ENCODE measurements at places on chromosomes 2 and 18.
A peak's percentile ranks its signal among the peaks of the same experiment; 100 is the strongest.

GRCh38 chr2:13666582-13667414 lies 950.1 kb downstream of the TRIB2 start:
- DNase-seq: no peak

- DNase-seq: no peak
Measured at GRCh38 chr2:9415516-9416169, 7.7 kb downstream of the ITGB1BP1 start.

DNA sequence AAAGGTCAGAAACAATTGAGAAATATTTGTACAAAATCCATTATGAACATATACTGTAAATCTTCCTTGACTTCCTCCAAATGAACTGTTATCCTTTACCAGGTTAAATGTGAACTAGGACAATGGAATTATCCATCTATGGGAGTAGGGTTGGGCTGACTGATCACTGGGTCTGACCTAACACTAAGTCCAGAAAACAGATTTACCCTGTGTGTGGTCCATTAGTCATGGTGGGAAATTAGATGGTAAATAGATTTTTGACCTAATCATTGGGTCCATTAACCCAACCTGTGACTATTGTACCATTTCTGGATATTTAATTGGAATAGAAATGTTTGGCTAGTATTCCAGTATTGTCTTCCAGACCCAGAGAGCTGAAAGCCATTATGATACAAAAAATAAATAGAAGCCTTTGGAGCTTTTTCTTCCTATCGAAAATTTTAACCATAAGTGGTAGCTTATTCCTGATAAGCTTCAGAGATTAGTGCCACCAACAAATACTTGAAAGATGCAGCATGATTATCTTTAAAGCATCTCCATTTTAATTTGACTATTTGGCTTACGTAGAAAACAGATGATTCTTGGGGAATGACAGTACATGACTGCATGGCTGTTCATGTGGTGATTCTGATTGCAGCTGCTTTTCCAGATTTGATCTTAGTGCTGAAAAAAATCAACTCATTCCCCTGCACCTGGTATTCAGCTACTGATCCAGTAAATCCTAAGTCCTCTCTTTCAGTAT lies 703.2 kb upstream of the FSHR start:
- no peak for DNase-seq

GRCh38 chr2:225400060-225400511 lies 576 bp downstream of the NYAP2 start:
- DNase-seq: peak; percentile 55

- DNase-seq: no peak
Measured at GRCh38 chr2:66437691-66438497, 3.0 kb downstream of the MEIS1 start.

GRCh38 chr2:166229678-166230023 lies 101.8 kb upstream of the SCN1A start:
- DNase-seq: no peak

GRCh38 chr2:27638037-27638637 lies 9.3 kb downstream of the GPN1 start:
- no peak for DNase-seq

DNA sequence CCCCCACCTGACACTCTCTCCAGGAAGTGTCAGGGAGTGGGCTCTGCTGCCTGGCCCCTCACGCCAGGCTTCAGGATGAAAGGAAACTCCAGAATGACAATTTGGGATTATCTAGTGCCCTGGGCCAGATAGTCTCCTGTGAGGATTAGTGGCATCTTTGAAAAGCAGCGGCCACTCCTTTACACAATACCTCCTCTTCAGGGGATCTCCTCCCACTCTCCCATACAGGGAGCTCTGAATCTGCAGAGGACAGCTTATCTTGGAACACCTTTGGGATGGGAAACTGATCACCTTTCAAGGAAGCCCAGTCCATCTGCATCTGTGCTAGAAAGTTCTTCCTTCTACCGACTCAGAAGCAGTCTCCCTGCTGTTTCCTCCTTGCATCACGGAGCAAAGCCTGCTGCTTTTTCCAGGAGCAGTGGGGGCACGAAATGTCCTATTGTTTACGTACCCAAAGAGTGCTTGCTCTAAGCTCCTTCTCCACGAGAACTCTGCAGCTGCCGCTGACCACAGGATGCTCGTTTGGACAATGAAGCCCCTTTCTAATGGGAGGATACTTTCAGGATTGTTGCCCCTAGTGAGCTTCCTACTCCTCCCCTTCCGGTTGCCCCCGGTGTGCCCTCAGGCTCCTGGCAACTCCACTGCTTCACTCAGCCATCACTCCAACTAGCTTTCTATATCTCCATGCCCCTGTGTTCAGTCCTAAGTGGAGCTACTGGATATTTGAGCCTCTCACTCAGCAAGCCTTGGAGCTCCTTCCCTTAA lies 31.5 kb downstream of the SIX3 start:
- DNase-seq: peak; percentile 21

GRCh38 chr2:25178976-25179375 lies 10.6 kb upstream of the POMC start:
- no peak for DNase-seq

GRCh38 chr2:135252805-135253458 lies 200.8 kb downstream of the RAB3GAP1 start:
- no peak for DNase-seq

DNA sequence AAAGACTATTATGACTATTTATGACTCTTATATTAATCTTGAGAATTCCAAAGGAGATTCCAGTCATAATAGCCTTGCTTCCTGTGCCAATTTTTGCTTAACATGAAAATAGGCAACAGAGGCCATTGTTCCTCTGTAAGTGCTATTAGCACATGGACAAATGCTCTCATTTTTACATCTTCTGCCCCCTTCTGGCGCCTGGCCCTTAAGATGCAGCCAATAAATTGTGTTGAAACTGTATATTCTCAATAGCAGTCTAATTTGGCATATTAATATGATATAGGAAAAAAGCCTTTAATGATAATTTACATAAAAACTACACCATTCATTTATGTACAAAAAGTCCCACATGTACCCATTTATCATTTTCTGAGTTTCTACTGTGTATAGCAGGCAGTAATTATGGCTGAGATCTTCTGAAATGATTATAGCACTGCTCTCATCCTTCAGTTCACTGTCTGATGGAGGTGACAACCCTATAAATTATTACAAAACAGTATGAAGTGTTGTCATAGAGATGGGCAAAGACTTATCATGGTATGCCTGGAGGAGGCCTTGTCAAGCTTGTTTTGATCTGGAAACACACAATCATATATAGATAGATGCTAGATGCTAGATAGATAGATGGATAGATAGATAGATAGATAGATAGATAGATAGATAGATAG lies 613.3 kb downstream of the TSN start:
- no peak for DNase-seq

- no peak for DNase-seq
Measured at GRCh38 chr2:229410264-229410663, 139.2 kb upstream of the PID1 start.

DNA sequence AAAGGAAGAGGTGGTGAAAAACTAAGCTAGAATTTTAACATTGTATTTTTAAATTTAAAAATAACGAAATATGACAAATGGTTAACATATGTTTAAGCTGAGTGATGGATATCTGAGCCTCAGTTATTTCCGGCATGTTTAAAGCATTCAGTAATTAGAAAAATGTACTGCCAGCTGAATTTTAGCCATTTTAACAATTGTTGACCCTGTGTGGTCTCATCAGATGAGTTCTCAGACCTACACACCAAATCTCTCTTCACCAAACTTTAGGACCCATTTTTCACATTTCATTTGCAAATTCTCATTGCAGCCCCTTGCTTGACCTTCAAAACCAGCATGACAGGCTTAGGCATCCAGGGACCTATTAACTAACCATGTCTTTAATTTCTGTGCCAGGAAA lies 91.5 kb upstream of the RGPD4 start:
- DNase-seq: no peak

- DNase-seq: no peak
Measured at GRCh38 chr2:151669585-151670081, 64.6 kb downstream of the NEB start.

DNA sequence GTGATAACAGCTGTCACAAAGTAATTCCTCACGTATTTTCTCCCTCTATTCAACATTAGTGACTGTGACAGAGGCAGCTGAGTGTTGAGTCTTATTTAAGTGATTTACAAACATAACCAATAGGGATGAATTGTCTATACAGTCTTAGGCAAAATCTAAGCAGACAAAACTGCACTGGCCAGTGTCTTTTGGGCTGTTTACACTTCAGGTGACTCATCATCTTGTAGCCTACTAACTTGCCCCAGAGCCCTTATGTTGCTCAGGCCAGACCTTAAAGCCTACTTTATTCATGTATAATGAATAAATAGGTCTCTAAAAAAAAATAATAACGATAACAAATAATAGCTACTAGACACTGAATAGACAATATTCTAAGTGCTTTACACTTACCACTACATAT lies 17.2 kb downstream of the THOC1 start:
- DNase-seq: no peak

- DNase-seq: no peak
Measured at GRCh38 chr2:219525533-219526232, 11.4 kb downstream of the ASIC4 start.

DNA sequence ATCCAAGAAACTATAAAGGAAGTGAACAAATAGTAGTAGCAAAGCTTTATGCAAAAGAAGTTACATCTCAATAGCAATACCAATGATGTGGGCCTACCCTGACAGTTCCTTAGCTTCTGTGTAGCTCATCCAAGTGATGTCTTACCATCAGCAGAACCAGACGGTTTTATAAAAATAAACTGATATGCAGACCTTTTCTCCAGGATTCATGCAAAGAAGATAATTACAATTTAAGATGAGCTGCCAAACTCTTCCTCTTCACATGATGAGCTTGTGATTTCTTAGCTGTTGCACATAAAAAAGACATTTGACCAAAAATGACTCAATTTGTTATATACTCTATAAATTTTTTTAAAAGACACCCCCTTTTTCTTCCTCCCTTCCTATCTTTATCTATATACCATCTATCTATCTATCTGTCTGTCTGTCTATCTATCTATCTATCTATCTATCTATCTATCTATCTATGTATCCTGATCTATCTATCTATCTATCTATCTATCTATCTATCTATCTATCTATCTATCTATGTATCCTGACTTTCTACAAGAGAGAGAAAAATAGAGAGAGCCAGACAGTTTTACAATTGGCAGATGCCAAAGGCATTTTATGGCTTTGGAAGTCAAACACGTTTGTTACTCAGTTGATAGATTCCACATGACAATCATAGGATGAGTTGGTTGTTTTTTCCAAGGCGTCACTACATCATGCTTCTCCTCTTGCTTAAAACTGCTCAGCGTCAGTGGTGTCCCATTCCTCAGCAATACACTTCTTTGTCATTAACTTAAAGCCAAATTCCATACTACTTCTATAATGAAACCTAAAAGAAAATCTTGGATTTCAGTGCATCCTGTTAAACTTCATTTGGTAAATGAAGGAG lies 65.9 kb upstream of the ACTR3 start:
- DNase-seq: no peak

DNA sequence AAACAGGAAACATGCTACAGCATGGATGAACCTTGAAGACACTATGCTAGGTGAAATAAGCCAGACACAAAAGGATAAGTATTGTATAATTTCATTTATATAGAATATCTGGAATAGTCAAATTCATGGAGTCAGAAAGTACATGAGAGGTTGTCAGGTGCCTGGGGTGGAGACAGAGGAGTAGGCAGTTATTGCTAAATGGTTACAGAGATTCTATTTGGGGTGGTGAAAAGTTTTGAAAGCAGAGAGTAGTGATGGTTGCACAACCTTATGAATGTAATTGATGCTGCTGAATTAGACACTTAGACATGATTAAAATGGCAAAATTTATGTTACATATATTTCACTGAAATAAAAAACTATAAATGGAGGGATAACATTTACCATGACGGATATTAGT lies 197.4 kb downstream of the VAPA start:
- no peak for DNase-seq

DNA sequence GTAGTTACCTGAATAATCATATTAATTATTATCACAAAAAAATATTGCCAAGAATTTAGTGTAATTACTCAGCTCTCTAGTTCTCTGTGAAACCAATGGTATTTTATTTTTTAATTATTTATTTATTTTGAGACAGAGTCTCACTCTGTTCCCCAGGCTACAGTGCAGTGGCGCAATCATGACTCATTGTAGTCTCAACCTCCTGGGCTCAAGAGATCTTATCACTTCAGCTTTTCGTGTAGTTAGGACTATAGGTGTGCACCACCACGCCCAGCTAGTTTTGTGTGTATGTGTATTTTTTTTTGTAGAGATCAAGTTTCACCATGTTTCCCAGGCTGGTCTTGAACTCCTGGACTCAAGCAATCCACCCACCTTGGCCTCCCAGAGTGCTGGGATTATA lies 440.4 kb upstream of the CDH20 start:
- DNase-seq: no peak

- peak; percentile 55 for DNase-seq
Measured at GRCh38 chr2:131673400-131674173, 145.9 kb downstream of the CCDC74A start.

DNA sequence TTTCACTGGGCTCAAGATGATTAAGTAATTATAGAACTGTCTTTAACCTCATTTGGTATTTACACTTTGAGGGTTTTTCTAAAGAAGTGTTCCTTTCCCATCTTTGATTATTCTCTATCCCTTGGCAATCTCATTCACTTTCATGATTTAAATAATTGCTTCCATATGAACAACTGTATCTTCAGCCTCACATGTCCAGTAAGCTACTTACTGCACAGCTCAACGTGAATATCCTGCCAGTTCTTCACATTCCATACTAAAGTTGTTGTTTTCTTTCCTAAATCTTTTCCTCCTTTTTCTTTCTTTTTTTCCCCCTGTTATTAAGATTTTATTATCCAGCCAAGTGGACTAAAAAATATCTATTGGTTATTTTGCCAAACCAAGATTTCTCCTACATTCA lies 37.7 kb downstream of the ZC3H15 start:
- DNase-seq: no peak

DNA sequence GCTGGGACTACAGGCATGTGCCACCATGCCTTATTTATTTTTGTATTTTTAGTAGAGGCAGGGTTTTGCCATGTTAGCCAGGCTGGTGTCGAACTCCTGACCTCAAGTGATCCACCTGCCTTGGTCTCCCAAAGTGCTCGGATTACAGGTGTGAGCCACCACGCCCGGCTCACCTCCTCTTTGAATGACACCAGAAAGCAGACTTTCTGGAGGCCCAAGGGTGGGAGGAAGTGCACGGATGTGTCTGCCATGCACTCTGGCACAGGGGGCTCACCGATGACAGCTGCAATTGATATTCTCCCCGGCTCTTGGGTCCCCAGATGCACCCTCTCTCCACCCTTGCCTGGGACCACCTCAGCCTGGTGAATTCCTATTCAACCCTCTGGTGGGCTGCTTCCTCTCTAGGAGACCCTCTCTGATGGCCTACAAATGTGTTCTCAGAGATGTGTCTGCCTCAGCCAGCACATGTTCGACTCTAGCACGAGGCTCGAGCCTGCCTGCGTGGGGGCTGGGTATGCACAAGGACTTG lies 87.3 kb downstream of the SEPTIN10 start:
- DNase-seq: no peak
